ENCODE measurements at places on chromosomes 11 and 22.

DNA sequence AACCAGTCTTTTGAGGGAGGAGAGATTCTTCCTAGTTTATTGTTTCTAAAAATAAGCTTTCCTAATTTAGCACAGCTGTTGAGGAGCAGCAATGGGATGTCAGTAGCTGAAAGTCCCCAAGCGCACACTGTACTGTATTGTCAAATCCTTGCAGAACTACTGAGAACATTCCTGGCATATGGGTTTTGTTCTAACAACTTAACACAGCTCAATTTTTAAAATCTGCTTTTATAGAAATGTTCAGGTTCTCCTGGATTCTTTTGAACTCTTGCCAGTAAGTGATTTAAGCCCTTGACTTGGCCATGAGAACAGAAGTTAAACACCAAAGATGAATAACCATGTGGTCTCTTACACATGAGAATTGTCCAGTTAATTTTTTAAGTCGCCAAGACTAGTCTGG lies 218.6 kb downstream of the FAT3 start:
- no peak for DNase-seq

DNA sequence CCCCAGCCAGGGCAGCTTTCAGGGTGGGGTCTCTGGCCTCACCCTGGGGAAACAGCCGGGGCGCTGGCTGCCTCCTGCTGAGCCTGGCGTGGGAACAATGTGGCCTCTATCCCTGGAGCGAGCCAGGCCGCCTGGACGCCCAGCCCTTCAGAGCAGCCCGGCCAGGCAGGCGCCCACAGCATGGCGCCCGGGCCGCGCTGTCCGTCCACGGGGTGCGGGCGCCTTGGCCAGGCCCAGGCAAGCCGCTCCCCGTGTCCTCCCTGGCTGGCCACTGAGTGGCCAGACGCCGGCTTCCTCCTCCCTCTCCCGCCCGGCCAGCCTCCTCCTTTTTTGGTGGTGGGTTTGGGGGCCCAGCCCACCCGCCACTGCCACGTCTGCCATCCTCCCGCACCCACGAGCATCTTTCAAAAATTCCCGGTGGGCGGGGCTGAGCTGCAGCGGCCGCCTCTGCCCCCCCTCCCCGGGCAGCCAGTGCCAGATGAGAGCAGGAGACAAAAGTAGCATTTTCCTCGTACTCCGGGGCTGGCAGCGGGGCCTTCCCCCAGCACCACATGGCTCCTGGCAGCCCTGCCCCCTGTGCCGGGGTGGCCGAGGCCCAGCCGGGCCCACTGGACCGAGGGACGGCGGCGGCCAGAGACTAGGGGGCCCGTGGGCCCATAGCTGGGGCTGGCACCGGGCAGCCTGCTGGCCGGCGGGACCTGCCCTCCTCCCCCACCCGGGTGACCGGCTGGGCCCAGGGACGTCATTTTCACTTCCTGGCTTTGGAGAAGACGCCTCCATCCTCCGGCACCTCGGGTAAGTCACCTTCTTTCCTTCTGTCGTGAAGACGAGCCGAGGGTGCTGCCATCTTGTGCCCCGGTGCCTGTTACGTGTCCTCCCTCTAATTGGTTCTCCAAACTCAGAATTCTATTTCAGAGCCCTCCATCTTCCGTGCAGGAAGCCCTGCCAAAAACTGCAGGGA lies 70.2 kb upstream of the PPARA start:
- no peak for DNase-seq

GRCh38 chr11:20363149-20363499 lies 390 bp upstream of the HTATIP2 start:
- peak; percentile 5 for DNase-seq

DNA sequence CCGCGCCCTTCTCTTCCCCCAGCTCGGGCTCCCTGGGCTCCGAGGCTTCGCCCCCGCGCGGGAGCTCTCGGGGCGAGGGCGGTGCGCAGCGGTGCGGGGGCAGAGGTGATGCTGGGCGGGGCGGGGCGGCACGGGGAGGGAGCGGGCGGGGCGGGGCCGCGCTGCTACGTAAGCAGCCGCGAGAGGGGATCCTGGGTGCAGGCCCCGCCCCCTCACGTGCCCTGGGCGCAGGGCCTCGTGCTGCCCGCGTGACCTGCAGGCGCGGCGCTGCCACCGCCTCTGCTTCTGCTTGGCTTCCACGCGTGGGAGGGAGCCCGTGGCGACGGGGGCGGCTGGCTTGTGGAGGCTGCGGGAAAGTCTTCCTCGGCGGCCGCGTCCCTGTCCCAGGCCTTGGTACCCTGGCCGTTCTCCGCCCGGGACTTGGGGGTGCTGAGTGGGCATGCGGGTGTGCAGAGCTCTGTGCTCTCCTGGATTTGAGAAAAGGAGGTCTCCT lies 132.6 kb upstream of the HSD17B12 start:
- DNase-seq = no peak

- peak; percentile 47 for DNase-seq
Observed at GRCh38 chr11:2156416-2157182, 4.4 kb downstream of the INS start.

DNA sequence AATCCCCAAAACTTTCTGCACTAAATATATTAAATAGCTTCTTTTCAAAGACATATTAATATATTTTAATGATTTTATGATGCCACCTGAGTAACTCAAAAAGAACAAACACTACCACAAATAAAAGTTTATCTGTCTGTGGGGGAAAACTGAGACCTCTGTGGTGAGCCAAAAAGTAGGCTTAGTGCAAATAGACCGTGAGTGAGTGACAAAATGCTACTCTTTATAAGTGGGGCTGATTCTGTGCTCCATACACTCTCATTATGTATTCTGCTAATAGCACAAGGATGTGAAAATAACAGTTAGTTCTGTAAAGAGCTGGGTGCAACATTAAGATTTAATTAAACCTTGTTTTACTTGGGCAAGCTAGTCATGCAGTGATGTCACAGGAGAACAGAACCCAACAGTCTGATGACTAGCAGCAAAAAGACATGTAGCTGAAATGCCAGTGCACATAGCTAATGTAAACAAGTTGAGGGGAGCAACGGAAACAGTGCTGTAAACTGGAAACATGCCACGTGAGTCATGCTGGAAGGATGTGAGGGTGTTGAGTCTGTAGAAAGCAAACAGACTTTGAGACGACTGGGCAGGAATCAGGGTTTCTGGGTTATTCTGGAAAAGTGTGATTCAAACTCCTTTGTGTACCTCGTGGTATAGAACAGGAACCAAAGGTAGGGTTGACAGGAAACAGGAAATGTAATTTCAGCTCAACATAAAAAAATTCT lies 1130.4 kb downstream of the LRRC4C start:
- DNase-seq = no peak

- no peak for DNase-seq
Observed at GRCh38 chr11:119594639-119595249, 134.3 kb downstream of the NECTIN1 start.

- DNase-seq = no peak
Observed at GRCh38 chr11:114192841-114193389, 103.3 kb upstream of the NNMT start.

- no peak for DNase-seq
Observed at GRCh38 chr11:133015457-133015856, 516.8 kb downstream of the OPCML start.

DNA sequence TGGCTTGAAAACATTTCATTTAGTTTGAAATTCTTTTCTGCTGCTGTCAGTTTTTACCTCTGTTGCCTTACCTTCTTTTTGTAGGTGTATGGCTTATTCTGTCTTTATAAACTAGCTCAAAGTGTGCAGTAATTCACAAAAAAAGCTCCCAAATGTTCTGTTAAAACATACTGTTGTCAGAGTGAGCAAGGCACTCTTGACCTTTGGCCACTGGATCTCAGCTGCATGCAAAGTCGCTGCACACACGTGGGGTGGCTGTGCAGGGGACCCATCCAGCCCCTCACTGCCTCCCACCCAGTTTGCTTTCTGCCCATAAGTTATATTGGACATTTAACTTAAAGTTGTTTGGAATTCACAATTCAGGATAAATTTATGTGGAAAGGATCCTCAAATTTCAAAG lies 92.2 kb downstream of the AMOTL1 start:
- DNase-seq = no peak

GRCh38 chr11:92325416-92325815 lies 100.8 kb downstream of the FAT3 start:
- no peak for DNase-seq

DNA sequence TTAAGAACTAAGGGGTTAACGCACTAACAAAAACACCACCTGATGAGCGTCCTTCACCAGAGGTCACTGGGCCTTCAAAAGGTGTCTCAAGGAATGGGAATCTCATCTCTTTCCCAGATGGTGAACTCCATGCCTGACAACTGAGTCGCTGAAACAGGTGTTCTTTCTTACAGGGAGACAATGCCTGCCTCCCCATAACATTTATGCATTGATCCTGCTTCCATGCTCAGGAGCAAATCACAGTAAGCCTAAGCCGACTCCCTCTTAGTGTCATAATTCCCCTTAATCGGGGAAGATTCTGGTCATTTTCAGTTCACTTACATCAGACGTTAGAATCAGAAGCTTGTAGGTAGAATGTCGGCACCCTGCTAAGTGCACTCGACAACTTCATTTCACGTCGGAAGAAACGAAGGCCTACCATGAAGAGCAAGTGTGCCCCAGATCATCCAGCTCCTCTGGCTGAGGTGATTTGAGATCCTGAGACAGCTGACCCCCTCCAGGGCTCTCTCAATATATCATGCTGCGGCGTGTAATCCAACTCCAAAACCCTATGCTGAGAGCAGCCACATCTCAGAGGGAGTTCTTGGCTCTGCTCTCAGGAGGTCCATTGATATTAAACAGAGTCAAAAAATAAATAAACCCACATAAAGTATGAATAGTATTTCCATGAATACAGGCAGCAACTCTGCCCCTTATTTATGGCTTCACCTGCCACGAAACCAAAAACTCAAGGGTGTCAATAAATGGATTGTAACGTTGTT lies 163.1 kb downstream of the LARGE1 start:
- no peak for DNase-seq

- no peak for DNase-seq
Observed at GRCh38 chr11:111386611-111387150, 7.6 kb upstream of the POU2AF1 start.

DNA sequence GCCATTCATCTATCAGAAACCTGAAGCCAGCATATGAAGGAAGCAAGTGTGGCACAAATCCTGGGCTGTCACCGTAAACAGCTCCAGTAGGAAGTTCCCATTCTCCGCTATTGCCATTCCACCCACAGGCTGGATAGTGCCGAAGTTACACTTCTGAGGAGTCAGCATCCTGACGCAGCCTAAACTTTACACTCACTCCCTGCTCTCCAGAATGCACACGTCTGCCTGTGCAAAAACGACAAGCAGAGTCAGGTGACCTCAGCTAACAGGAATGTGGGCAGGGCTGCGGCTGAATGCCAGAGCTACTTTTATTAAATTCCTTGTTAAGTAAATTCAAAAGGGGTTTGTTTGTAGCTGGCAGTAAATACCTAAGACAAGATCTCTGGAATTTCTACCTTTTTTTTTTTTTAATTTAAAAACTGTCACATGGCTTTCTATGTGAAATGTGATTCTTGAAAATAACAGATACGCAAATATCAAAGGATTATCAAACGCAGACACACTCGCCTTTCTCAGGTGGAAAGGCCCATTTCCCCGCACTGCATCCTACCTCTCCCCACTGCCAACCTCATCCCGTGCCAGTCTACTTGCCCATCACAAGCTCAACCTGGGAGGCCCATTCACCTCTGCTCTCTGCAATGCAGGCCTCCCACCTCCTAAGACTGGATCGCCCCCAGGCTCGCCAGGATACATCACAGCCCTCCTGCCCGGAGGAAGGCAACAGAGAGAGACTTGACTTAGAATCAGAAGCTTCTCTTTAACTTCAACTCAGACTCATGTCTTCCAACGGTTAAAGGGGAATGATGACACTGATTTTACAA lies 33.5 kb downstream of the NFRKB start:
- no peak for DNase-seq

DNA sequence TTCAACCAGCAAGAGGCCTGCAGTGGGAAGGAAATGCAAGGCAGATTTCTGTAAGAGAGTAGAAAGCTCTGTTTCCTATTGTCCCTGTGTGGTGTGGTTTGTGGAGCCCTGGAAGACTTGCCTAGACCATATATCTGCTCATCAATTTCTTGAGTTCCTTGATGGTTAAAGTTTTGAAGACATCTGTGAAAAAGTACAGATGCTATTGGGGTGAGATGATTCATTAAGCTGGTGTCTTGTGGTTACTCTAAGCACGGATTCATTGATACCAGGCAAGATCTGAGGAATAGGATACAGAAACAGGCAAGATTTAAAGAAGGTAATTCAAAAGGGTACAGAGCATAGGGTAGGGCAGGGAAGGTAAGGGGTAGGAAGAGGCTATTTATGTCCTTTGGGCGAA lies 275.8 kb upstream of the SESN3 start:
- DNase-seq = no peak
